ENCODE measurements at places on chromosomes 5 and 9. TPM values are rescaled to one million over a fixed set of nuclear protein-coding genes. Genes with fewer than 3 reads are reported as not detected.

Gene ITGA1
- 1.4 TPM for total RNA-seq

Gene LCN9
- total RNA-seq = not detected

Gene FBP2
- total RNA-seq = not detected

Gene IARS1
- 313 TPM for total RNA-seq

Gene RIC1
- 32.8 TPM for total RNA-seq

Gene SPOCK1
- total RNA-seq = 53.3 TPM

Gene PCBD2
- 7.3 TPM for total RNA-seq

Gene GFI1B
- not detected for total RNA-seq

Gene SPAAR
- 0.07 TPM for total RNA-seq

Gene CDH6
- 0.14 TPM for total RNA-seq

Gene GLDC
- 0.07 TPM for total RNA-seq

Gene TMEM232
- 2.8 TPM for total RNA-seq
